AG08395 (cell line): ENCODE measurements at places on chromosomes 11 and 22.

- no peak for DNase-seq
Observed at GRCh38 chr22:19958083-19959042, 16.7 kb upstream of the TXNRD2 start.

DNA sequence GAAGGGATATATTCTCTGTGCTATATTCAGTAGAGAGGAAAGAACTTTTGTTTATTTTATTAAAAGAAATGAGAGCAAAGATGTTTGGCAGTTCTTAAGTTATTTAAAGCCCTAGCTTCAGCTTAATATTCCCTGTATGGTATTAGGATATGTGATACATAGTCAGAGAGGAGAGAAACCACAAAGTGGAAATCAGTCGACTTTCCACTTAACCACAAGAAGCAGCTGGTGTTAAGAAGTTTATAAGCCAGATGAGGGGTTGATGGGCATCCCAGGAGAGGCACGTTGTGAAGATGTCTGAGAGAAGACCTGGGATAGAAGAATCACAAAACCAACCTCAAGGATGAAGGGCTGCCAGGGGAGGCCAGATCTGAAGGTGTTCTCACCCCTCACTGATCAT, 23.3 kb upstream of the PHF21B start:
- DNase-seq: no peak

DNA sequence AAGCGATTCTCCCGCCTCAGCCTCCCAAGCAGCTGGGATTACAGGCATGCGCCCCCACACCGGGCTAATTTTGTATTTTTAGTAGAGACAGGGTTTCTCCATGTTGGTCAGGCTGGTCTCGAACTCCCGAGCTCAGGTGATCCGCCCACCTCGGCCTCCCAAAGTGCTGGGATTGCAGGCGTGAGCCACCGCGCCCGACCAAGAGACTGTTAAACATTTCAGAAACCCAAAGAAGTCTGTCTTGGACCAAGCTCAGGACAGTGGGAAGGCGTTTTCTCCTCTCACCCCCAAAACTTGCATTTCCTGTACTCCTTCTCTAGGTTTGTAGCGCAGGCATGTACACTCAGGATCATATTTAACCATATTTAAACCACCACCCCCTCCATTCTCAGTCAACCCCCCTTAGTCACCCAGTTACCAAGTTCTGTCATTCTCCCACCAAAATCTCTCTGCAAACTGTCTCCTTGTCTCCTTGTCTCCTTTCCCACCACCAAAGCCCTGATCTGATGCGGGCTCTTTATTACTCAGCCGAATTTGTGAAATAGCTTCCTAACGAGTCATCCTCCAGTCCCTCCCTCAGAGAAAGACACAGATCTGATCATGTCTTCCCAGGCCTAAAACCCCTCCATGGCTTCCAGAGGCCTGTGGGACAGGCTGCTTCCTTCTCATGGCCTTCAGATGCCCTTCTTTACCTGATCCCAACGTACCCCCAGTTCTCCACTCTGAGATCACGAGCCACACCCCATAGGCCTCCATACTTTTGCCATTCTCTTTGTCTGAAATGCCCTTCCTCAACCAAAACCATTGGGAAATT, 29.0 kb upstream of the CREB3L1 start:
- peak; percentile 94 for DNase-seq

DNA sequence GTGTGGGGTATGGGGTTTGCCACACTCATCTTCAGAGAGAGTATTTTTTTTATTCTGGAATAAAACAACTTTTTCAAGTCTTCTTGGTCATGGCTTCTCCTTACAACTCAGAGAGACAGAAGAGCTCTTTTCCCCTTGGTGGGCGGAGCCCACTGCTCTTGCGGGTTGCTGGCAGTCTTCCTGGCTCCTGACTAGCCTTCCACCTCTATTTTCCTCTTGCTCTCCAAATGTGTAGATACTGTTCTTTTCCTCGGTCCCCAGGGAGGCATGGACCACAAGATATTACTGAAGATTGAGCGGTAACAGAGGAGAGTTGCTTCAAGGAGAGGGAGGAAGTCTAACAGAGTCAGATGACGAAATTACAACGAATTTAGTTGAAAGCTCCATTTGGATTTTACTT, 210.6 kb downstream of the NTM start:
- no peak for DNase-seq

GRCh38 chr11:119624102-119624615, 104.8 kb downstream of the NECTIN1 start:
- DNase-seq: no peak

DNA sequence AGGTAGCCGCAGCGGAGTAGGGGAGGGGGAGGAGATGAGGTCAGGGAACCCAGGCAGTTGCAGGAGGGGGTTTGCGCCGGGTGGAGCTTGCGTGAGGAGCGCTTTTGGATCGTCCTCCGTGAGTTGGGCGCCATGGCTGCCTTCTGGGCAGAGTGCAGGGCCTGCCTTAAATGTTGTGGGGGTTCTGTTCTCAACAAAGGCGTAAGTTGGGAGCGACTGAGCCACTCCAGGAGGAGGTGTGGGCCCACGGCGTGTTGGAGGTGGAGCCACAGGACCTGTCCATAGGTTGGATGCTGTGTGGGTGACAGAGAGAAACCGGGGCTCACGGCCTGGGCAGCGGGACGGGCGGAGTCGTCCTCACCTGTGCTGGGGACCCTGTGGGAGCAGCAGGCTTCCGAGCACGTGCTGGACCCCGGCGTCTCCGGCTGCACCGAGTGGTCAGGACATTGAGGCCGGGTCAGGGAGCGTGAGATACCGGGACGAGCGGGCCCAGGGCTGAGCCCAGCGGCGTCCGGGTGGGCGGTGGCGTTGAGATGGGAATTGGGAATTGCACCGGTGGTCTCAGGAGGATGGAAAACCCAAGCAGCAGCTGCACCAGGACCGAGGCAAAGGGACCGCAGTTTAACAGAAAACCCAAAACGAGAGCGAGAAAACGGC, 977 bp upstream of the PGGHG start:
- DNase-seq: no peak

GRCh38 chr11:75492181-75492820, 33.4 kb downstream of the GDPD5 start:
- DNase-seq: no peak

DNA sequence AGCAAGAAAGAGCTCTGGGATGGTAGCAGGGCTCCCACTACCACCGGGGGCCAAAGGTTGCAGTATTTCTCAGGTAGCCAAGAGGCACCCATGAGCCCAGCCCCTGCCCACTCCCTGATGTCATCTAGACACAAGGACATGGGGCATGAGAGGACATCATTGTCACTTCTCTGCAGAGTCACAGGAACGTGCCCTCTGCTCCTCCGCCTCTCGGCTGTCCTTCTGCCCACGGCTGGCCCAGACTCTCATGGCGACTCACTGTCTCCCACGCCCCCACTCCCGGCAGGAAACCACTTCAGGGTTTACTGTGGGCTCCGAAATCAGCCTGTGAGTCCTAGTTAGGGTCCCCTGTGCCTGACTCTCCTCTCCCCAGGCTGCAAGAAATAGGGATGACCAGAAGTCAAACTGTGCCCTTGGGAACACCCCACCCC, 1.8 kb upstream of the GAL start:
- no peak for DNase-seq

- DNase-seq: peak; percentile 97
Observed at GRCh38 chr22:42680648-42681047, 31.5 kb upstream of the CYB5R3 start.

GRCh38 chr11:10720881-10721376, 27.4 kb upstream of the IRAG1 start:
- no peak for DNase-seq

DNA sequence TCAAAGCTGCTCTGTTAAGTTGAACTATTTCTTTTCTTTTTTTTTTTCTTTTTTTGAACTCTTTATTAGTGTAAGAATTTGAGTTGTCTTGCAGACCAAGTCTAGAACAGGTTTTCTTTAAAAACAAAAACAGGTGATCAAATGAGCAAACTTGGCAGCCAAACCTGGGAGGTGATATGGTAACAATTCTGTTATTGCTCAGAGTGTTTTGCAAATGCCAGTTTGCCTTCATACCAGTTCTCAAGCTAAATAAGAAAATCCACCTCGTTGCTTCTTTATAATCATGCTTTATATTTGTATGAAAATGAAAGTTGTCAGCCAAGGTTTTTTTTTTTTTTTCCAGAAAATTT, 76.9 kb downstream of the DEPDC5 start:
- no peak for DNase-seq
